Ovary (tissue), 10 donors: ENCODE measurements at places on chromosomes 13 and 19. TPM values are rescaled to one million over a fixed set of nuclear protein-coding genes. Genes with fewer than 3 reads are reported as not detected.

DNA sequence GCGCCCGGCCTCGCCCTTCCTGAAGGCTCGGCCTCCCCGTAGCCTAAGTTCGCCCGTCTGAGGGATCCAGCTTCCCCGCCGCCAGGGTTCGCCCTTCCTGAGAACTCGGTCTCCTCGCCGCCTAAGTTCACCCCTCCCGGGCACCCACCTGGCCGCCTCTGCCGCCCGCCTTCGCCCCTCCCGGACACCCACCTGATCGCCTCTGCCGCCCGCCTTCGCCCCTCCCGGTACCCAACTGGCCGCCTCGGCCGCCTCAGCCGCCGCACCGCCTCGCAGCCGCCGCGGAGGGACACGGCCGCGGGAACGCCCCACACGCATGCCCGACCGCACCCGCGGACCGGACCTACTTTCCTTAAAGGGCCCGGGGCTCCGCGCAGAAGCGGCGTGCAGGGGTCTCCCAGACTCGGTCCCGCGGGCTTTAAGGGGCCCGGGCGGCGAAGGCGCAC lies at the start of gene MOB3A:
Gene MOB3A, minus strand, starts transcription at position 293 of the 446 bp plus-strand sequence. CDS start 17,766 bp downstream, outside the sequence.
- H3K27ac ChIP-seq = peak within 1 kb of the TSS; percentile 68
- H3K4me1 ChIP-seq = peaks cover 19% of the 10 kb centered on the region
- H3K36me3 ChIP-seq = no peaks in the 10 kb centered on the region
- H3K4me3 ChIP-seq = peak within 1 kb of the TSS; percentile 96

- peak overlapping the region; percentile 96 for H3K27ac ChIP-seq
- no peaks in the 10 kb centered on the region for H3K36me3 ChIP-seq
- H3K4me3 ChIP-seq = peak overlapping the region; percentile 64
- DNase-seq = peak; percentile 64
- H3K27me3 ChIP-seq = no peaks in the 10 kb centered on the region
Observed at GRCh38 chr19:47228168-47228936, 2.6 kb downstream of the BBC3 start.

DNA sequence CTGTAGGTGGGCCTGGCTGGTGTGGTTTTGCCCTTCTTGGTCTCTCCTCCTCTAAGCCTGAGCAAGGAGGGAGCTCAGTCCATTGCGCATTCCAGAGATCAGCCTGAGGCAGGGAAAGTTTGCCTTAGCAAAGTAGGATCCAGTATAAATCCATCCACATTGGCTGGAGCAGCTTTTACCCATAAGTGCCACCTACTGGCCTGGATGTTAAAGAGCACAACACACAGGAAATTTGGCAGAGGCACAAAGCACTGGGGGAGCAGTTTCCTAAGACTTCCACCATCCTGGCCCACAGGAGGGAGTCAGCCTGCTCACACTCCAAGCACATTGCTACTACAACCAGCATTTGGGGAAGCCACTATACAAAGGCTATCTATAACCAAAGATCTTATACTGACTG lies 1124.2 kb downstream of the SLITRK1 start:
- H3K36me3 ChIP-seq = no peaks in the 10 kb centered on the region
- no peak overlapping the region for H3K27ac ChIP-seq
- H3K4me1 ChIP-seq = no peaks in the 10 kb centered on the region
- no peak for DNase-seq

GRCh38 chr19:55646889-55647731 lies 902 bp upstream of the CCDC106 start:
- H3K4me1 ChIP-seq = peaks cover 14% of the 10 kb centered on the region
- H3K36me3 ChIP-seq = no peaks in the 10 kb centered on the region
- peak overlapping the region; percentile 78 for H3K27ac ChIP-seq
- peak overlapping the region; percentile 63 for H3K4me3 ChIP-seq
- H3K27me3 ChIP-seq = no peaks in the 10 kb centered on the region
- peak; percentile 47 for DNase-seq

Gene KCNRG
- 1.1 TPM for total RNA-seq

Gene MBD3L3
- total RNA-seq = not detected
